ENCODE measurements at places on chromosomes 3 and 15. TPM values are rescaled to one million over a fixed set of nuclear protein-coding genes. Genes with fewer than 3 reads are reported as not detected.
A peak's percentile ranks its signal among the peaks of the same experiment; 100 is the strongest.

DNA sequence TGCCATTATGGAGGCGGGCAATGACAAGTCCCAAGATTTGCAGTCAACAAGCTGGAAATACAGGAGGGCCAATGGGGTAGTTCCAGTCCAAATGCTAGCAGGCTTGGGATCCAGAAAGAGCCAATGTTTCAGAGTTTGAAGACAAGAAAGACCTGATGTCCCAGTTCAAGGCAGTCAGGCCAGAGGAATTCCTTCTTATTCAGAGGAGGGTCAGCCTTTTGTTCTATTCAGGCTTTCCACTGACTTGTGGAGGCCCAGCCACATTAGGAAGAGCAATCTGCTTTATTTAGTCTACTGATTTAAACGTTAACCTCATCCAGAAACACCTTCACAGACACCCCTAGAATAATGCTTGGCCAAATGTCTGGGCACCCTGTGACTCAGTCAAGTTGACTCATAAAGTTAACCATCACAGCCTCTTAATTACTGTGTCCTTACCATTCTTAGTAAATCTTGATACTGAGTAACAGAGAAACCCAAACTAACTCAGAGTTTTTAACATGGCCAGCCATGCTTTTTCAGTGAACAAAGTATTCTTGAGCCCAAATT lies 50.9 kb upstream of the NPHP3 start:
- H3K27me3 ChIP-seq = no peaks in the 10 kb centered on the region
- H3K4me1 ChIP-seq = no peaks in the 10 kb centered on the region
- H3K27ac ChIP-seq = no peak overlapping the region
- H3K4me3 ChIP-seq = no peak overlapping the region
- no peak for DNase-seq
- no peaks in the 10 kb centered on the region for H3K36me3 ChIP-seq

GRCh38 chr3:71629289-71629688 lies 45.8 kb upstream of the FOXP1 start:
- H3K27me3 ChIP-seq = peaks cover 40% of the 10 kb centered on the region
- H3K4me3 ChIP-seq = no peak overlapping the region
- H3K4me1 ChIP-seq = peaks cover 3% of the 10 kb centered on the region
- H3K36me3 ChIP-seq = no peaks in the 10 kb centered on the region
- DNase-seq = peak; percentile 64

- no peak for DNase-seq
- H3K4me1 ChIP-seq = peaks cover 6% of the 10 kb centered on the region
- H3K36me3 ChIP-seq = peaks cover 17% of the 10 kb centered on the region
- no peaks in the 10 kb centered on the region for H3K27me3 ChIP-seq
Observed at GRCh38 chr3:126451511-126451910, 24.2 kb downstream of the ZXDC start.

DNA sequence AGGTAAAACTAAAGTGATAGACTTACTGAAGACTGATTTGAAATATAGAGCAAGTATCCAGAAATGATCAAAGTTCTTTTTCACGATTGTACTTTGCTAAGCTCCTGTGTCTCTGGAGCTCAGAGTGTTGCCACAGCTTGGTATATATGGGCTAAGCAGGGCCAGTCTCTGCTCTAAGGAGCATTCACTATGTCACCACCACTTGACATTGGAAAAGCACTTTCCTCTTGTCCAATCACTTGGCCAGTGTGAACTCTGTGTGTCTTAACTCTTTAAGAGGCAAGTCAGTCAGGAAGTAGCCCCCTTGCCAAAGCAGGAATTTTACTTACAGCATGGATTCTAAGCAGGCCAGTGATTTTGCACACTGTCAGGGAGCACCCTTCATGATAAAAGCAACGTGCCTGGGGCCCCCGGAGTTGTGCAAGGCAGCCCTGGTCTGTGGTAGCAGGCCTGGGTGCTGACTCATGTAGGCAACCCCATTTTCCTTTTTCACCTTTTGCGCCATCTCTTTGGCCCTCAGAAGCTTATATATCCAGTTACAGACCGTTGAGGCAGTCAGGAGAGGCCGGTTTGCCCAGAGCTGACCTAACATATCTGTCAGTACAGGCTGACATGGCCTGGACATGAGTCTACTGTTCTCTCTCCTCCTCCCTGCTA lies 73.0 kb downstream of the HCN4 start:
- DNase-seq = peak; percentile 42
- H3K4me1 ChIP-seq = peaks cover 6% of the 10 kb centered on the region
- H3K27me3 ChIP-seq = no peaks in the 10 kb centered on the region
- peaks cover 13% of the 10 kb centered on the region for H3K36me3 ChIP-seq
- H3K4me3 ChIP-seq = no peak overlapping the region
- no peak overlapping the region for H3K27ac ChIP-seq

- H3K4me1 ChIP-seq = no peaks in the 10 kb centered on the region
- H3K36me3 ChIP-seq = no peaks in the 10 kb centered on the region
Observed at GRCh38 chr3:194696702-194697101, 11.0 kb downstream of the FAM43A start.

DNA sequence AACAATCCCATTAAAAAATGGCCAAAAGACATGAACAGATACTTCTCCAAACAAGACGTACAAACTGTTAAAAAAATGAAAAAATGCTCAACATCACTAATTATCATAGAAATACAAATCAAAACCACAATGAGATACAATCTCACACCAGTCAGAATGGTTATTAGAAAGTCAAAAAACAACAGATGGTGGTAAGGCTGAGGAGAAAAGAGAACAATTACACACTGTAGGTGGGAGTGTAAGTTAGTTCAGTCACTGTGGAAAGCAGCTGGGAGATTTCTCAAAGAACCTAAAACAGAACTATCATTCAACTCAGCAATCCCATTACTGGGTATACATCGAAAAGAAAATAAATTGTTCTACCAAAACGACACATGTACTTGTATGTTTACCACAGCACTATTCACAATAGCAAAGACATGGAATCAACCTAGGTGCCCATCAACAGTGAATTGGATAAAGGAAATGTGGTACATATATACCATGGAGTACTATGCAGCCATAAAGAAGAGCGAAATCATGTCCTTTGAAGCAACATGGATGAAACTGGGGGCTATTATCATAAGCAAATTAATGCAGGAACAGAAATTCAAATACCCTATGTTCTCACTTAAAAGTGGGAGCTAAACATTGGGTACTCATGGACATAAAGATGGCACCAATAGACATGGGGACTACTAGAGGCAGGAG lies 51.5 kb downstream of the MYO1E start:
- no peak overlapping the region for H3K4me3 ChIP-seq
- peaks cover 5% of the 10 kb centered on the region for H3K4me1 ChIP-seq
- H3K36me3 ChIP-seq = no peaks in the 10 kb centered on the region
- no peak overlapping the region for H3K27ac ChIP-seq

DNA sequence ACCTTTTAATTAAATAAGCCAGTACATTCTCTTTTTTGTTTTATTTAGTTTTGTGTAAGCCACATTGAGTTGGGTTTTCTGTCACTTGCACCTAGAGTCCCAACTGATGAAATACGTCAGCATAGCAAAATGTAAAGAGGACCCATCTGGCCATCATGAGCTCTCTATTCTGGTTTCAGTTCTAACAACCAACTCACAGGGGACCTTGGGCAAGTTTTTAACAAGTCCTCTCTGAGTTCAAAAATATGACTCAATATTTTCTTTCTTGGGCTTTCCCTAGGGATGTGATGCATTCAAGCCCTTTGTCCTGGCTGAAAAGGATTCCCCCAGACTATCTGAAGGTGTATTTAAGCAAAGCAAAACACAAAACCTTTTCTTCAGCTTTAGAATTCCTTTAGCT lies 32.9 kb downstream of the PLCH1 start:
- no peaks in the 10 kb centered on the region for H3K27me3 ChIP-seq
- DNase-seq = no peak
- no peaks in the 10 kb centered on the region for H3K4me1 ChIP-seq
- no peak overlapping the region for H3K27ac ChIP-seq
- no peaks in the 10 kb centered on the region for H3K36me3 ChIP-seq

- H3K27me3 ChIP-seq = no peaks in the 10 kb centered on the region
- no peak overlapping the region for H3K4me3 ChIP-seq
- DNase-seq = peak; percentile 72
- H3K36me3 ChIP-seq = no peaks in the 10 kb centered on the region
- no peaks in the 10 kb centered on the region for H3K4me1 ChIP-seq
- no peak overlapping the region for H3K27ac ChIP-seq
Observed at GRCh38 chr3:23696842-23697241, 108.9 kb upstream of the UBE2E1 start.

DNA sequence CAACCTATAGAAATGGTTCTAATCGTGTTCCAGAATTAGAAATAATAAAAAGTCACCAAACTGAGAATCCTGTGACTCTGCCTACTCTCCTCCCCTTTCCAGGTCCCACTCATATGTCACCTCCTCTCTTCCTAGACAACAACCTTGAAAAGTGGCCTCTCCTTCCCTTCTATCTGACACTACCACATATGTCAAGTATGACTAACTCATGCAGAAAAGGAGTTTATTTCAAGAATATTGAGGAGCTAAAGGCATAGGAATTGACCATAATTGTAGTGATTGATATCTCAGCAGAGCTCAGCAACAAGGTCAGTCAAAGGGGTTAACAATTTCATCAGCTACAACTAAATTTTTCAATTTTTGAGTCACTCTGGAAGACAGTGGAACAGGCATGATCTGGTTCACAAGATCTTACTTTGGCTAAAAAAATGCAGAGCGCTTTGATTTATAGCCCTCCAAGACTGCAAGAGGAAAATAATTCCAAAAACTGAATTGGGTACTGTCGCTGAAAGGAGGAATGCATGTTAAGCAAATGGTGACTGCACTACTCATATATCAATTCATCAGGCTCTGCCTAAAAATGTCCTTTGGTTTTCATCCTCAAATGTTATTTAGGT lies 160.6 kb upstream of the ARHGEF26 start:
- no peaks in the 10 kb centered on the region for H3K4me1 ChIP-seq
- no peak for DNase-seq
- no peak overlapping the region for H3K27ac ChIP-seq
- H3K27me3 ChIP-seq = no peaks in the 10 kb centered on the region
- no peak overlapping the region for H3K4me3 ChIP-seq

DNA sequence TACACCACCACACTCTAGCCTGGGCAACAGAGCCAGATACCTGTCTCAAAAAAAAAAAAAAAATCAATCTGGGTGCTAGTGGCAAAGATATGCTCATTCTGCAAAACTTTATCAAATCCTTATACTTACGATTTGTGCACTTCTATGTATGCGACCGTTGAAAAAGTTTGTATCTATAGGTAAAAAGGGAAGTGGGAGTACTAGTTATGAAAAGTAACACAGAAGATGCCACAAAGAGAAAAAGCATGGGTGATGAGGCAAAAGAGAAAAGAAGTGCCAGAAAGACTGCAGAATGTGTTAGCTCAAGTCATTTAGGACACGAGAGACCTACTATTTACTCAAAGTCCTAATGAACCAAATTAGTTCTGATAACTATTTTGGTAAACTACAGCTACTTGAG lies 407.8 kb downstream of the SHQ1 start:
- no peaks in the 10 kb centered on the region for H3K4me1 ChIP-seq
- H3K4me3 ChIP-seq = no peak overlapping the region
- no peak for DNase-seq
- peaks cover 3% of the 10 kb centered on the region for H3K36me3 ChIP-seq
- H3K27me3 ChIP-seq = no peaks in the 10 kb centered on the region

GRCh38 chr15:57255751-57256341 lies 120.5 kb upstream of the CGNL1 start:
- H3K36me3 ChIP-seq = peaks cover 21% of the 10 kb centered on the region
- H3K27me3 ChIP-seq = no peaks in the 10 kb centered on the region
- H3K4me1 ChIP-seq = peaks cover 5% of the 10 kb centered on the region
- no peak overlapping the region for H3K27ac ChIP-seq
- no peak for DNase-seq

GRCh38 chr15:81111018-81111417 lies 23.1 kb upstream of the CFAP161 start:
- peaks cover 14% of the 10 kb centered on the region for H3K4me1 ChIP-seq
- H3K36me3 ChIP-seq = no peaks in the 10 kb centered on the region
- H3K27ac ChIP-seq = no peak overlapping the region

DNA sequence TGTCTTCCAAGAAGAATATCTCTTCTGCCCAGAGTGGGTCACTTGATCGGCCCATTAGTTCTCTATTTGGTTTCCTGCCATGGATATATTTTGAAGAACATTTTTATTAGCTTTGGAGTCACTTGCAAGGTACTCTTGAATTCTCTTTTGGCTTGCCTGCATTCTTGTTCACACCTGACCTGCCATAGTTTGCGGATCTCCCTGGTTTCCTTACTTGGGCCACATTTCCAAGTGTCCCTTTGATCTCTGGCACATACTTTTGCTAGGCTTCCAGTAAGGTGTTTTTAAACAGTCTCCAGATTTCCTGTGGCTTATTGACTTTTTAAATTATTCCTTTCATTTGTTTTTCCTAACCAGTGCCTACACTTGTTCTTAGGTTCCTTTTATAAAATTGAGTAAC lies 488.5 kb upstream of the MDFIC2 start:
- no peaks in the 10 kb centered on the region for H3K36me3 ChIP-seq
- no peak overlapping the region for H3K27ac ChIP-seq
- H3K27me3 ChIP-seq = no peaks in the 10 kb centered on the region
- H3K4me3 ChIP-seq = no peak overlapping the region
- no peaks in the 10 kb centered on the region for H3K4me1 ChIP-seq

GRCh38 chr3:139529662-139530061 lies 9.9 kb downstream of the RBP1 start:
- no peak for DNase-seq
- no peak overlapping the region for H3K27ac ChIP-seq
- no peaks in the 10 kb centered on the region for H3K27me3 ChIP-seq
- H3K4me1 ChIP-seq = peaks cover 10% of the 10 kb centered on the region
- no peaks in the 10 kb centered on the region for H3K36me3 ChIP-seq
- H3K4me3 ChIP-seq = no peak overlapping the region

- no peaks in the 10 kb centered on the region for H3K27me3 ChIP-seq
- H3K4me1 ChIP-seq = peaks cover 13% of the 10 kb centered on the region
- peaks cover 34% of the 10 kb centered on the region for H3K36me3 ChIP-seq
- H3K27ac ChIP-seq = no peak overlapping the region
Observed at GRCh38 chr15:71746719-71747118, 63.6 kb upstream of the NR2E3 start.

DNA sequence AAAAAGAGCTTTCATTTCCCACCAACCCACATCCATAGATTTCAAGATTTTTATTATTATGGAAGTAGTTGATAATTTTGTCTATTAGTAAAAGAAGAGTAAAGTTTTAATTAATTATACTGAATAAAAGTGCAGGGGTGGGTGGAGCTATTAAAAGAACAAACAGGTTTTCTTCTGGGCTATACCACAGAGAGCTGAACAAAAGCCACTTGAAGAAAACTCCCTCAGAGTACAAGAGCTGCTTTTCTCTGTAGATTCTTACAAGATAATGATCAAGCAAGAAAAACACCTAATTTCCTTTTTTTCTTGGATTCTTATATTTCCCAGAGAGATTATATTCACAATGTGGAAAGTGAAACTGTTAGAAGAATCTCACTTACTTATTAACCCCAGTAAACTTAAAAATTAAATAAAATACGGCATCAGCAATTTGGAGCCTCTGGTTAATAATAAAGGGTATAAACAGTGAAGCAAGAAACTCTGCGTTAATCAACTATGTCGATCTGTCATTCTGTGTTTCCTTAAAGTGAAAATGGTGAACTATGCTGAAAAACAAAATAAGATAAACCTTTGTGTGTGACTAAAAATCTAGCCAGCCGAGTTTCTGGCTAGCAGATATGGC lies 84.9 kb downstream of the THBS1 start:
- no peak overlapping the region for H3K4me3 ChIP-seq
- peaks cover 10% of the 10 kb centered on the region for H3K4me1 ChIP-seq
- DNase-seq = no peak
- H3K27ac ChIP-seq = no peak overlapping the region
- no peaks in the 10 kb centered on the region for H3K36me3 ChIP-seq
- no peaks in the 10 kb centered on the region for H3K27me3 ChIP-seq

- no peak overlapping the region for H3K4me3 ChIP-seq
- no peak overlapping the region for H3K27ac ChIP-seq
- DNase-seq = peak; percentile 17
- H3K36me3 ChIP-seq = no peaks in the 10 kb centered on the region
- peaks cover 33% of the 10 kb centered on the region for H3K27me3 ChIP-seq
Observed at GRCh38 chr3:122947738-122948137, 79.8 kb downstream of the SEMA5B start.

C15orf61 gene
- 1.4 TPM for total RNA-seq

BNC1 gene
- 0.54 TPM for total RNA-seq

GLDN gene
- total RNA-seq = under 0.01 TPM

FHIT gene
- not detected for total RNA-seq

FSTL1 gene
- 1,097 TPM for total RNA-seq
